ENCODE measurements at places on chromosomes 3 and 15.
A peak's percentile ranks its signal among the peaks of the same experiment; 100 is the strongest.

DNA sequence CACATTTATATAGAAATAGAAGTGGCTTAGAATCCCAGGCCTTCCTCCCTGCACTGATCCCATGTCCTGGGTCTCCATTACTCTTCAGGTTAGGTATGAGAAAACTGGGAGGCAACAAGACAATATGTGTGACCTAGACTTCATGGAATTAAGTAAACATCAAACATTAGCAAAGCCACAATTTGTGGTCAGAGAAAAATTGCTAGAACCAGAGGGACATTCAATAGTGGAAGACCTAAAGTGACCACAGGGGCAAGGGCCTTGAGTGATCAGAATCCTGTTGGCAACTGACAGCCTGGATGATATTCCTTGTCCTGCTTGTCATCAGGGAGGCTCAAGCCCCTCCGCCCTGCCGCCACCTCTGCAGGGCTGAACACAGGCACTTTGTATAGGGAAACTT, 322.8 kb upstream of the CTNNB1 start:
- no peak for DNase-seq

DNA sequence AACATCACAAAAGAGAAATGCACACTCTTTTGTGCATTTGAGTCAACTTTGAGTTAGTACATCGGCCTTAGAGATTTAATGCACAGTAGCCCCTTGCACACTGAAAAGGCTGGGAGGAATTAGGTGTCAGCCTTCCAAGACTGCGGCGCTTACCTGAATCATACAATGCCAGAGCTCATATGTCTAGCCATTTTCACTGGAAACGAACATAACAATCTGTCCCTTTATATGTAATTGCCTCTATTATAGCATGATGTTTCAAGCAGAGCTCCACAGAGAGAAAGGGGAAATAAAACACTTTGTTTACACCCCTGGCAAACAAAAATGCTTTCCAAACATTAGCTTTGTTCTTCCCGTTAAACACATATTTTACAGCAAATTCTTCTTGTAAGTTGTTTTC, 315.7 kb upstream of the SLCO3A1 start:
- DNase-seq = no peak

DNA sequence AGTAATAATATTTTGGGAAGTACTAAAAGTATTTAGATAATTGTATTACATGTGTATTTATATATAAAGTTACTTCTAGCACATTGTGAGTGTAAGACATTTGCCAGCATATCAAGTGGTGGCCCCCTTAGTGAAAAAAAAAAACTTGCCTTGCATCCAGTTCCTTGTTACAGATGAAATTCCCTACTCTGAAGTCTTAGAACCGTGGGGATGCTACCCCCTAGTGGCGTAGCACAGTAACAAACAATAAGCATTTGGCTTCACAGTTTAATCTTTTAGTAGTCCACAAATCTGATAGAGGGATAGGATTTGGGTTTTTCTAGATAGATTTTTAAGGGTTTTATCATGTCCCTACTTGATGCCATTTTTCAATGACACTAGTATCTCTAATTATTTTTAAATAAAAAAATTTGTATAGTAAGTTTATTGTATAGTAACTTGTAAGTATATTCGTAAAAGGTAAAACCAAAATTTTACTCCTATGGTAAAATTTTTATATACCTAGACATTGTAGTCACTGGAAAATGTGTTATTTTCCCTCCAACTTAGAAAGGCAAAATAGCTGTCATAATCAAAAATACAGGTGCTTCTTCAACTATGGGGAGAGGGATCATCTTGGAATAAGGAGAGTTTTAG, 14.3 kb downstream of the SMC4 start:
- DNase-seq = peak; percentile 86

GRCh38 chr15:89088605-89089315, 504 bp downstream of the ABHD2 start:
- peak; percentile 21 for DNase-seq

GRCh38 chr3:65539616-65540015, 499.1 kb downstream of the MAGI1 start:
- DNase-seq = no peak

DNA sequence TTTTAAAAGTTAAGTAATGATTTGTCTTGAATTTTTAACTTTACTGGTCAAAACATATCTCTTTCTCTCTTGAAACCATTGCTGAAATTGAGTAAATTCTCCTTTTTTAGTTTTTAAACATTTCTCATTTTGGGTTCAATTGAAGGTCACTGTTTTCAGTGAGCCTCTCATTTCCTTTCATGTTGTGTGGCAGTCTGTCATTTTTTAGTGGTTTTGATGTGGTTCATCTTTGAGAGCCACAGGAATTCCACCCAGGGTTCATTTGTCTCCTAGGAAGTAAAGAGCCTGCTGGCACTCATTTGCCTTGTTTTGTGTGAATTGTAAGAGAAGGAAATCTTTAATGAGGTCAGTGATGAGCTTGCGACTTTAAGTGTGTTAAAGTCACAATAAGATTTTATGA, 10.4 kb downstream of the CLDN11 start:
- DNase-seq = peak; percentile 16

DNA sequence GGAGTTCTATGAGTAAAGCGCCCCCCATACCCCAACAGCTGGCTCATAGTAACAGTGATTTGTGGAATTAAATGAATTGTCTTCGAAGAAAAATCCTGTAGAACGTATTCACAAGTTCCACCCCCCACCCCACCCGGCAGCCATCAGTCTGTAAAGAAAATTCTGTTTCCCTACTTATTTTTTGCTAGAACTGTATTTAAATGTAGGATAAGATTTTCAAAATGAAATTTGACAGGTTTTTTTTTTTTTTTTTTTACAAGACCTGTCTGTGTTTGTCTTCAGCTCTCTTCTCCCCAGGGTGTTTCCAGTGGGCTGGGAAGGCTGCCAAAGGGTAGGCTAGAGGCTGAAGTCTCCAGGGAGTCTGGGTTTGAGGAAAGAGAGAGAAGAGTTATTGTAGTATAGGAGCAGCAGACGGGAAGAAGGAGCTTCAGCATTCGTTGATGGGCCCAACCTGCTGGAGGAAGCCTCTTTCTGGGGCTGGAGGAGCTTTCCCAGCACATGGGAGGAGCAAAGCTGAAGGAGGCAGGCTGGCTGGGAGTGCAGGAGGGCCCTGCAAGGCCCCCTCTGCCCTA, 130.6 kb upstream of the SEMA6D start:
- DNase-seq = no peak
